Activated CD4-positive, alpha-beta T cell treated with anti-CD3 and anti-CD28 coated beads, Interleukin-2, amount 50 U/mL, for 4 hours (primary cell): ENCODE measurements at places on chromosomes 3 and 15.

- no peak for DNase-seq
Measured at GRCh38 chr3:31832551-31832950, 148.5 kb downstream of the OSBPL10 start.

GRCh38 chr3:126529585-126530170, 5.7 kb downstream of the CHST13 start:
- no peak for DNase-seq

DNA sequence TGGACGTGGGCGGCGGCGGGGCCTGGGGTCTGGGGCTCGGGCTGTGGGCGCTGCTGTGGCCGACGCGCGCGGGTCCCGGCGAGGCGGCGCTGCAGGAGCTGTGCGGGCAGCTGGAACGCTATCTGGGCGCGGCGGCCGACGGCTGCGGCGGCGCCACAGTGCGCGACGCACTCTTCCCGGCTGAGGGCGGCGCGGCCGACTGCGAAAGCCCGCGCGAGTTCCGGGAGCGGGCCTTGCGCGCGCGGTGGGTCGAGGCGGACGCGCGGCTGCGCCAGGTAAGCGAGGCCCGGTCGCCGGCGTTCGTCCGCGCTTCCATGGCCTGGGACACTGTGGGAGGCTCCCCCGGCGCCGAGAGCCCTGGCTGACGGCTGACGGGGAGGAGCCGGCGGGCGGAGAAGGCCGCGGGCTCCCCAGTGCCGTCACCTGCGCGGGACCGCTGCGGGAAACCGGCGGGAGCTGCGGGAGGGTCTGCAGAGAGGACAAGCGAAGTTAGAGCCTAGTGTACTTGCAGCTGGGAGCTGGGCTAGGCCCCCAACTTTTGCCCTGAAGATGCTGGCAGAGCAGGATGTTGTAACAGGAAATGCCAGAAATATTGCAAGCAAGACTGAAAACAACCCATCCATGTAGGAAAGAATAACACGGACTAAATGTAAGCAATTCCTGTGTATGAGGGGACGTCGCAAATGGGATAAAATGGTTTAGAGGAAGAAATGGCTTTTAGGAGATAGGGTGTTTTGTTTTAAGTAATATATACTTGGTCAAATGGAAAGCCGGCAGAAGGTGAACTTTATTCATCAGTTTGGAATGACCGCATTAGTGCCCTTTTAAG, 847 bp downstream of the WHAMM start:
- peak; percentile 16 for DNase-seq

DNA sequence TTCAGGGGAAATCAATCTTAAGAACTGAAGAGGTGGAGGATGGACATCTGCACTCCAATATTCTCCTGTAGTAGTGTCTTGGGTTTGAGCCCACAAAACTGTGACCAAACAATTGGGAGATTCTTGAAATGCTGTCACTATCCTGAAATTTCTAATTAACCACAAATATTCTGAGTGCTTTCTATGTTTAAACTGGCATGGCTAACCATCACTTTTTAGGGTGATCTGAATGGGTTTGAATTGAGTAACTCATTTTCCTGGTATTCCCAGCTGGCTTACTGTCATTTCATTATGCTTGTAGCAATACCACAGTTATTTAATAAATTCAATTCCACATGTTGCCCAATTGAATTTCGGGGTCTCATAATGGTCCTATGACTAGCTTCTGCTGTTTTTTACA, 216.9 kb upstream of the DCBLD2 start:
- no peak for DNase-seq

GRCh38 chr3:13532631-13533030, 16.3 kb upstream of the FBLN2 start:
- DNase-seq, result no peak
